ENCODE measurements at places on chromosomes 6 and 20.
A peak's percentile ranks its signal among the peaks of the same experiment; 100 is the strongest.

DNA sequence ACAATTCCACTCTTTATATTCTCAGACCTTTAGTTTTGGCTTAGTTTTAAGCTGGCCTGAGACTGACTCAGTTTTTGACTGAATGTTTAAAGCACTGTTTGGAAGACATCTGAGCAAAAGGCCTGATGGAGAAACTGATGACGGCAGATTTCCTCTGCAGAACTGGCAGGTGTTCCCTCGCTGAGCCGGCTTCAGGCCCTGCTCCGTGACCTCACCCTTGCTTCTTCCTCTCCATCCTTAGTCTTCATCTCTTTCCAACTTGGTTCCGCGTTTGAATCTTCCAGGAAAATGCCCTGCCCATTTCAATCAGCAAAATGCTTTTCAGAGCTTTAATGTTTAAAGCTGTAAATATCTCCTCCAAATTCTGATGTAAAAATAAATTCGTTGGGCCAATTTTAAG, 6.6 kb downstream of the NKX2-4 start:
- H3K27ac ChIP-seq = no peak overlapping the region
- DNase-seq = no peak
- H3K36me3 ChIP-seq = peaks cover 11% of the 10 kb centered on the region
- H3K4me1 ChIP-seq = no peaks in the 10 kb centered on the region

GRCh38 chr6:166767230-166767629, 140.2 kb upstream of the RPS6KA2 start:
- H3K27ac ChIP-seq = no peak overlapping the region
- DNase-seq = no peak
- peaks cover 1% of the 10 kb centered on the region for H3K27me3 ChIP-seq
- no peak overlapping the region for H3K4me3 ChIP-seq

DNA sequence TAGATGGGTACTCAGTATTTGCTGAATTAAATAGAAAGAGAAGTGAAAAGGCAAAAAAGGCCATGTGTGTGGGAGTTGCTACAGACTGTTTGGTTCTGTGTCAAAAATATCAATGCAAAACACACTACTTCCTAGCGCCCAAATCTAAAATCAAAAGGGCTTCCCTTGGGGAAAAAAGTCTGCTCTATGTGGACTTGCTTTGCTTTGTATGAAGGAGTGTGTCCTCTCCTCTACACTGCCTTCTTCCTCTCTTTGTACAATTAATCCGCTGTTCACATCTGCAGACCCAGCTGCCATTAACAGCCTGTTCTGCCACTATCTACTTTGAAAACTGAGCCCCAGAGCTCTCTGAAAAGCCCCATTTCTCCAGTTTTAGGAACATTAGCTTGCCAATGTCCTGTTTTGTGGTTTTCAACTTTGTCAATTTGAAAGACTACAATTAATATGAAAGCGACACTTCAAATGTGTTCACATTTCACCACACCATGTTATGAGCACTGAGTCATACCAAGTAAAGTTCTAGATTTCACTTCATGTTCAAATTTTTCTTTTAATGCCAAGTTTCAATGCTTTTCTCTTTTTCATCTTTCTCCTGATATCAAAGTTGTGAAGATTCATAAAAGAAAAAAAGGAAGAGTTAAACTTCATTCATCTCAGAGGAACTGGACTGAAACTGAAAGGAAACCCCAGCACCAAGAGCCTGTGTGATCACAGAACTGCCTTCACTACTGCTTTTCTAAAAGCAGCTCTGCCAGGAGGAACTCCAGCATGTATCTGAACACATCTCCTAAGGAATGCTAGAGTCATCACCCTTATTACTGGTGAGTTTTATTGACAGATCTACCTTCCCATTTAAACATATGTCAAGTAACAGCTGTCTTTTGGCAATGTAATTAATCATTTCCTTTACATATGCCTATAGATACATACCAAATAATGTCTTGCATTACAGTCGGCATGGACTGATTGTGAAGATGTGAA, 102.6 kb downstream of the KIF13A start:
- H3K27ac ChIP-seq = peak overlapping the region; percentile 67
- H3K4me1 ChIP-seq = peaks cover 34% of the 10 kb centered on the region
- no peaks in the 10 kb centered on the region for H3K36me3 ChIP-seq
- peak; percentile 70 for DNase-seq

DNA sequence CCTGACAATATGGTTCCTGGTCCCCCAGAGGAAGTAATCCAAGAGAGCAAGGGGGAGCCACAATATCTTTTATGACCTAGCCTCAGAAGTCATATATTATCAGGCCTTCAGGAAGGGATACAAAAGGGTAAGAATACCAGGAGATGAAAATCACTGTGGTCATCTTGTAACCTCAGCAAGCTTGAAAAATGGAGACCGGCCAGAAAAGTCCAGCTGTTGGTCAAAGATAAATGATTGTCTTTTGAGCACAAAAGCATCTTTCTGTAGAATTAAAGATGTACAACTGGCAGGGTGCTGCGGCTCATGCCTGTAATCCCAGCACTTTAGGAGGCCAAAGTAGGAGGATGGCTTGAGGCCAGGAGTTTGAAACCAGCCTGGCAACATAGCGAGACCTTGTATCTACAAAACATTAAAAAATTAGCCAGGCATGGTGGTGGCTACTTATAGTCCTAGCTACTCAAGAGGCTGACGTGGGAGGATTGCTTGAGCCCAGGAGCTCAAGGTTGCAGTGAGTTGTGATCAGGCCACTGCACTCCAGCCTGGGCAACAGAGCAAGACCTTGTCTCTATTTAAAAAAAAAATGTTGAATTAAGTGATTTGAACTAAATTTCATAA, 118.0 kb upstream of the MARCKS start:
- no peak for DNase-seq
- H3K4me3 ChIP-seq = no peak overlapping the region
- peaks cover 15% of the 10 kb centered on the region for H3K4me1 ChIP-seq
- no peak overlapping the region for H3K27ac ChIP-seq
- no peaks in the 10 kb centered on the region for H3K27me3 ChIP-seq

GRCh38 chr6:30813631-30814145, 69.3 kb upstream of the IER3 start:
- H3K27ac ChIP-seq = no peak overlapping the region
- DNase-seq = no peak
- no peak overlapping the region for H3K4me3 ChIP-seq

- peaks cover 2% of the 10 kb centered on the region for H3K27me3 ChIP-seq
- H3K27ac ChIP-seq = no peak overlapping the region
- DNase-seq = peak; percentile 19
- no peaks in the 10 kb centered on the region for H3K36me3 ChIP-seq
- H3K4me3 ChIP-seq = no peak overlapping the region
Measured at GRCh38 chr20:22805219-22805618, 220.8 kb upstream of the FOXA2 start.

- H3K4me1 ChIP-seq = no peaks in the 10 kb centered on the region
- H3K4me3 ChIP-seq = no peak overlapping the region
- no peak overlapping the region for H3K27ac ChIP-seq
- DNase-seq = no peak
- H3K27me3 ChIP-seq = no peaks in the 10 kb centered on the region
Measured at GRCh38 chr20:24535941-24536730, 66.7 kb downstream of the SYNDIG1 start.

GRCh38 chr6:31898383-31899011, 999 bp upstream of the EHMT2 start:
- H3K4me1 ChIP-seq = peaks cover 48% of the 10 kb centered on the region
- peak; percentile 46 for DNase-seq
- H3K27ac ChIP-seq = peak overlapping the region; percentile 72

- H3K36me3 ChIP-seq = no peaks in the 10 kb centered on the region
- peak overlapping the region; percentile 27 for H3K27ac ChIP-seq
- DNase-seq = peak; percentile 27
- H3K27me3 ChIP-seq = no peaks in the 10 kb centered on the region
- no peak overlapping the region for H3K4me3 ChIP-seq
- H3K4me1 ChIP-seq = peaks cover 72% of the 10 kb centered on the region
Measured at GRCh38 chr6:111536910-111537527, 54.0 kb upstream of the REV3L start.

GRCh38 chr6:134081506-134081905, 29.1 kb upstream of the SLC2A12 start:
- no peaks in the 10 kb centered on the region for H3K36me3 ChIP-seq
- no peak overlapping the region for H3K4me3 ChIP-seq
- H3K27ac ChIP-seq = no peak overlapping the region
- no peaks in the 10 kb centered on the region for H3K4me1 ChIP-seq
- no peak for DNase-seq

DNA sequence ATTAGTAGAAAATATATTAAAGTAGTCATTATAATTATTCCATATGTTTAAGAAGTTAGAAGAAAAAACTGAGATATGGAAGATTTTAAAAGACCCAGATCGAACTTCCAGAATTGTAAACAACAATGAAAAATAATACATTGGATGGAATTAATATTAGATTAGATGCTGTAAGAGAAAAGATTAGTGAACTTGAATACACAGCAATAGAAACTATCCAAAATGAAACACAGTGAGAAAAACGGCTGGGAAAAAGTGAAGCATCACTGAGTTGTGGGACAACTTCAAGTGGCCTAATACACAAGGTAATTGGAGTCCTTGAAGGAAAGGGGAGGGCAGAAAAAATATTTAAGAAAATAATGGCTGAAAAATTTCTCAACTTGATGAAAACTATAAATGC, 4.2 kb upstream of the TTBK1 start:
- no peak for DNase-seq
- no peak overlapping the region for H3K27ac ChIP-seq
- no peaks in the 10 kb centered on the region for H3K36me3 ChIP-seq
- no peaks in the 10 kb centered on the region for H3K4me1 ChIP-seq

DNA sequence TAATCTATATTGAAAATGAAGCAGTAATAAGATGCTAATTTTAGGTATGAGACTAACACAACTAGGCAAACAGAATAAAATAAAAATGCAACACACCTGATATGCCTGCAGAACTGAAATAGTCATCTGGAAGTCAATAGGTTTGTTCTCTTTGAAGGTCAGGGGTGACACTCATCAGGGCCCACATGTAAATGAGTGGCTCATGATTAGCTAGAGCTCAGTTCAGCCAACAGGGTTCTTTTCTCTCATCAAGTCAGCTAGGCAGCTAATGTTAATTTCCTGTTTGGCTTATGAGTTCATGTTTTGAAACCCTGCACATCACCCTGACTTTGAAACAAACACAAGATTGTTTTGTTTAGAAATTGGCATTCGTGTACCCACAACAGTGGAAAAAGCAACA, 23.8 kb downstream of the SMLR1 start:
- no peak for DNase-seq
- no peaks in the 10 kb centered on the region for H3K27me3 ChIP-seq
- H3K36me3 ChIP-seq = no peaks in the 10 kb centered on the region
- H3K4me3 ChIP-seq = no peak overlapping the region

GRCh38 chr6:143221698-143222097, 161.0 kb downstream of the AIG1 start:
- H3K27ac ChIP-seq = no peak overlapping the region
- H3K27me3 ChIP-seq = no peaks in the 10 kb centered on the region
- H3K36me3 ChIP-seq = no peaks in the 10 kb centered on the region
- no peaks in the 10 kb centered on the region for H3K4me1 ChIP-seq
- DNase-seq = no peak
- no peak overlapping the region for H3K4me3 ChIP-seq

- no peak overlapping the region for H3K4me3 ChIP-seq
- no peak for DNase-seq
Measured at GRCh38 chr6:37538107-37538506, 38.4 kb upstream of the CCDC167 start.

DNA sequence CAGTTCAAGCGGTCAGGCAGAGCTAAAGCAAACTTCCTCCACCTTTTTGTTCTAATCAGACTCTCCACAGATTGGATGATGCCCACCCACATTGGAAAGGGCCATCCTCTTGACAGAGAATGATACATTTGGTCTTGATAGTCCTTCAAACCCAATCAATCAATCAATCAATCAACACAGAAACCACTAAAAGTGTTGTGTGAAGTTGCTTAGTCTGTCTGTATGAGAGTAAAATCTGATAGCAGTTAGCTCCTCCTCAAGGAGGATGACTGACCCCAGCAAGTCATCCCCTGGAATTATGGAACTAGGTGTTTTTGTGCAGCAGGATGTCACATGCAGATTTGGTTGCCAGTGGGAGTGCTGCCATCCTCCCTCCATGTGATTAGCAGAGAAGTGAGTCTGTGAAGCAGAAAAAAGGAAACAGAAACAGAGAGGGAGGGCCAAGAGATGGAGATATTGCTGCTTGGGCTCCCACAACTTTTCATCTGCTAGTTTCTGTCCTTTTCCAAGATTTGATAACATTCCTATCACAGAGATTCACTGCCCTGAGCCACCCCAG, 32.0 kb upstream of the SSTR4 start:
- no peak overlapping the region for H3K4me3 ChIP-seq
- H3K36me3 ChIP-seq = no peaks in the 10 kb centered on the region
- H3K27ac ChIP-seq = no peak overlapping the region

- no peaks in the 10 kb centered on the region for H3K4me1 ChIP-seq
- H3K27me3 ChIP-seq = no peaks in the 10 kb centered on the region
- H3K27ac ChIP-seq = no peak overlapping the region
- no peak overlapping the region for H3K4me3 ChIP-seq
- DNase-seq = no peak
- no peaks in the 10 kb centered on the region for H3K36me3 ChIP-seq
Measured at GRCh38 chr6:40551966-40552505, 35.1 kb downstream of the LRFN2 start.

- H3K27ac ChIP-seq = no peak overlapping the region
- no peak for DNase-seq
- no peak overlapping the region for H3K4me3 ChIP-seq
Measured at GRCh38 chr20:62896526-62896925, 29.8 kb downstream of the DIDO1 start.

DNA sequence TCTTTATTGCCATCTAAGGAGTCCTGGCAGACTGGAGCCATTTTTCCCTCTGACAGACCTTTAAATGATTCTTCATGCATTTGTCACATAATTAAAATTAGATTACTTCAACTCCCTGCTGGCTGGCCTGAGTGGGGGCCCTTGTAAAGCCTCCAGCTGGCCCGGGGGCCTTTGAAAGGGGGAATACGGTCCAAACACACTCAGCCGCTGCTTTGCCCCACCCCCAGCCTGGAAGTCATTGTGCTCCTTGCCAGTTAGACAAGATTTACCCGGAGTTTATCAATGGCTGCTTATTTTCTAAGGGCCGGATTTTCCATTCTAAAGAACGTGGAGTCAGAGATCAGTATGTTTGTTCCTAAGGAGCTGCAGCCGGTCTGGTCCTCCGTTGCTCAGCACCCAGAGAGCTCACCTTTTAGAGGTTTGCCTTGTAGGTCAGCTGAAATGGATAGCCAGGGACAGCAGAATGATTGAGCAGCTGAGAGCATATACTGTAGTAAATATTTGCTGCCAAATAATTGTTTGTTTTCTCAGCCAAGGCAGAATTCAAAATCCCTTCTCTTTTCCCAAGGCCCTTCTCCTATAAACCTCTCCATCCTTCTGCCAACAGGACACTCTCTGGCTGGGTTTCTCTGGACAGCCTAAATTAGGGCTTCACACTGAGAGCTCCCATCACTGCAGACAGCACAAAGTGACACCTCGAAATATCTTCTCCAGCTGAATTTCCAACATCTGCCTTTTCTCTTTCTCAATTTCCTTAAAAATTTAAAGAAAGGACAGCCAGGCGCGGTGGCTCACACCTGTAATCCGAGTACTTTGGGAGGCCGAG, 68.4 kb upstream of the RBM24 start:
- H3K4me3 ChIP-seq = no peak overlapping the region
- no peaks in the 10 kb centered on the region for H3K4me1 ChIP-seq
- H3K36me3 ChIP-seq = no peaks in the 10 kb centered on the region
- no peak for DNase-seq
- no peak overlapping the region for H3K27ac ChIP-seq

All from common myeloid progenitor, CD34-positive (primary cell).